ENCODE measurements at places on chromosomes 6 and 20. TPM values are rescaled to one million over a fixed set of nuclear protein-coding genes. Genes with fewer than 3 reads are reported as not detected.

The FAM110A gene
- 30.0 TPM for polyA plus RNA-seq

The TMEM151B gene
- not detected for polyA plus RNA-seq

The RALGAPB gene
- 10.9 TPM for polyA plus RNA-seq

The TEAD3 gene
- polyA plus RNA-seq = 0.18 TPM

DNA sequence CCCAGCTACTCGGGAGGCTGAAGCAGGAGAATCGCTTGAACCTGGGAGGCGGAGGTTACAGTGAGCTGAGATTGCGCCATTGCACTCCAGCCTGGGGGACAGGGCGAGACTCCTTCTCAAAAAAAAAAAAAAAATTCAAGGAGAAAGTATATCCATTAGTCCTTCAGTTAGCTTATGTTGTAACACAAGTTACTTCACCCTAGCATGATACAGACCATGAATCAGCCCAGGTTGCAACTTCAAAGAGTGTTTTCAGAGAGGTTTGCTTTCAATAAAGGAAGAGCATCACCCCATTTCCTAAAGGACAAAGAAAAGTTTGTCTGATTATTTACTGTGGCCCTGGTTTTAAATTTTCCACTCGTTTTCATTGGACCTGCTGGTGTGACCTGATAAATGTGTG lies 73.0 kb downstream of the SERAC1 start:
- DNase-seq = no peak

DNA sequence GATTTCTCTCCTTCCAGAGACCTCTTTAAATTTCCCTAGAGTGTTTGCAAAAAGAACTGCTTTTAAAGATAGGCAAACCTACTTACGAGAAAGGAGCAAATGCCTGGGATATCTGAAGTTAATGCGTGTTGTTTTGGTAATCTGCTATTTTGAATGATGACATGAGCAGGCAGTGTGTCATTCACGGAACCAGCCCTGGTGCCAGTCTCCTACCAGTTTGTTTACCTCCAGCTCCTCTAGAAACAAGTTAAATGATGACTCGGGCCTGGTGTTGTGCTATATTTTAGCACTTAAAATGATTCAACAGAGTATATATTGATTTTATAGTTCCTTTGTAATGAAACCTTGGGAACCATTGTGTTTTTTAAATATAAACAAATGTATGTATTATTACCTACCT lies 41.1 kb upstream of the MAP3K4 start:
- no peak for DNase-seq

DNA sequence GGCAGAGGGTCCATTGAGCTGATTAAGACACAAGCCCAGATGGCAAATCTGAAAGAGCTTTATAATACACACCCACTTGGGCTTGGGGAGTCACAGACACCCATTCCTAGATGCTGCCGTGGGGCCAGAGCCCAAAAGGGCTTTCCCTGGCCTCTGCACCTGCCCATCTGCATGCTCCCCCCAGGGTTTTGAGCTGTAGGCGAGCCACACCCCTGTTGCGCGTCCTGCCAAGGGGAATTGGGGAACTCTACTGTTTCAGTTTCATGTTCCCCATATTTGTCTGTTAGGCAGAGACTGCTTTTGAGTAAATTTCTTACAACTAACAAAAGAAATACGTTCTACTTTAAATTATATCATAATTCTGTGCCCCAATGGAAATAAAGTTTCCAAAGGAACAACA lies 52.9 kb upstream of the FNDC1 start:
- no peak for DNase-seq

- DNase-seq = no peak
Observed at GRCh38 chr6:108801366-108801765, 46.9 kb upstream of the ARMC2 start.
